Stimulated activated CD4-positive, alpha-beta T cell treated with anti-CD3 and anti-CD28 coated beads, Interleukin-2, amount 100 ng/mL, for 48 hours (primary cell): ENCODE measurements at places on chromosomes 5 and 9.

DNA sequence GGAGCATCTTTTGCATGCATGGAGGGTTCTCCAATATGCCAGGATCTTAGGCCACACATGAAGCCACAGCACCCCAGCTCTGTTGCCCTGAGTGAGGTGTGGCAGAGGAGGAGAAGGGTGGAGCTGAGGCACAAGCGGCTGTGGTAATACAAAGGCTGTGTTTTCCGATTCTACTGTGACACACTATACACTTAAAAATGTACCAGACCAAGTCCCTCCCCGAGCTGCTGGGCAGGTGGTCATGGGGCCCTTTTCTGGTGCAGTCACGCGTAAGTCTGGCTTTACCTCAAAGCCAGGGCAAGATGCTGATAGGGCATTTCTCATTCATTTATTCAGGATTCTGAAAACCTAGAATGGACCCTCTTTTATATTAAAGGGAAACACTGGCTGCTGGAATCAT lies 3.7 kb downstream of the ADGRV1 start:
- DNase-seq: no peak

DNA sequence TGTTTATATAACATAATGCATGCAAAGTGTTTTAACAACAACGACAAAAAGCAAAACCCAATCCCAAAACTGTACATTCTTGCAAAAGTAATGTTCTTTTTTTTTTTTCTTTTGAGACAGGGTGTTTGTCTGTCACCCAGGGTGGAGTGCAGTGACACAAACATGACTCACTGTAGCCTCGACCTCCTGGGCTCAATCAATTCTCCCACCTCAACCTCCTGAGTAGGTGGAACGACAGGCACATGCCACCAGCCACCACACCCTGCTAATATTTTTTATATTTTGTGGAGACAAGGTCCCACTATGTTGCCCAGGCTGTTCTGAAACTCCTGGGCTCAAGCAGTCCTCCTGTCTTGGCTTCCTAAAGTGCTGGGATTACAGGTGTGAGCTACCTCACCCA lies 13.6 kb upstream of the HAVCR1 start:
- DNase-seq: no peak

DNA sequence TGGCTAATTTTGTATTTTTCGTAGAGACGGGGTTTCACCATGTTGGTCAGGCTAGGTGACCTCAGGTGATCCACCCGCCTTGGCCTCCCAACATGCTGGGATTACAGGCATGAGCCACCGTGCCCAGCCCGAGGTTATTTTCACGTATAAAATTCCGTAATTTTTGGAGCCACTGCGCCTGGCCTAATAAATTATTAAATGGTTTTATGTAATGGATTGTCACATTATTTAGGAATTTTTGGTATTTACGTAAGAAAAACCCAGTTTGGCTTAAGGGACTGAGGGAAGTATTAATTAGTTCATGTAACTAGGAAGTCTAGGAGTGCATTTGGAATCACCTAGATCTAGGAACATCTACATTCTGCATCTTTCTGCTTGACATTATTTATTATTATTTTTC lies 8.3 kb downstream of the GLE1 start:
- no peak for DNase-seq

DNA sequence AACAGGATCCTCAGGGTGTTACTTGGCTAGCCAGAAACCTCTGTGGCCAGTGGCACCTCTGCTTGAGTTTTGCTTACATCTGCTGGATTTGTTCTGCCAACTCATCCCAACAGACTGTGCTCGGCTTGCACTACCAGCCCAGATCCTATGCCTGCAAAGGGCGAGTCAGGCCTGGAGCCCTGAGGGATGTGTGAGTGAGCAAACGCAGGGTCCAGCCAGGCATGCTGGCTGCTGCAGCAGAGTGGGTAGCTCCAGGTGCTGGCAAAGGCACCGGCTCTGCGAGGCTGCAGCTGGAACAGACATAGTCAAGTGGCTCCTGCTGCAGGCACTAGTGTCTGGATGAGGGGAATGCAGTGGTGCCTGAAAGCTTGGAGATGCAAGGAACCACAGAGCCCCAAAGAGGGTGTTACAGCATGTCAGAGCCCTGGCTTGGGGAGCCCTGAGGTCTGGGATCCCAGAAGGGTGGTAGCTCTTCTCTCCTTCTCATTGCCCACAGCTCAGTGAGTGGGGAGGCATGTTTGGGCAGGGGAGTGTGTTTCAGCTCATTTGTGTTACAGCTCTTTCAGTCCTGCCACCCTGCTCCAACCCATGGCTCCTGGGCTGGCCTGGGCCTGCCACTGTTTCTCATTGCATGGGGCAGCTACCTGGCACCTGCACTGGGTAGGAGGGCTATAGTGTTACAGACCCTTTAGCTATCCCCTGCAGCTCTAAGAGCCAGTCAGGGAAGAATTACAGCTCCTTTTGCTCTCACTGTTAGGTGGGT lies 332.6 kb downstream of the TAF11L14 start:
- DNase-seq: no peak

DNA sequence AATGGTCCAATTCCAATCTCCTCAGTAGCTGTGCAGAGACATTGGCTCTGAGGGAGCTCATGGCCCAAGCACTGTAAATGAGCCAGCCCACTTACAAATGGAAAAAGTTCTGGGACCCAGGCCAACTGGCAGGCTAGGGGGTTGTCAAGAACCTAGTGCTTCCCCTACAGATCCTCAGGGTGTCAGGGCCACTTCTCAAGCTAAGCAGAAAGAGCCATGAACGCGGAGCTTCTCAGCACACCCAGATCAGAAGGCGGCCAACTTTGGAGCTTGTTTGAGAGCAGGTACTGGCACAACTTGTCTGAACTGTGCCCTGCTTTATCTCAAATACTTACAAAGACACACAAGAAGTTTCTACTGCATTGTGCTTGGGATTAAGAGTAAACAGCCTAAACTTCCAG lies 17.5 kb downstream of the TLE1 start:
- DNase-seq: no peak

DNA sequence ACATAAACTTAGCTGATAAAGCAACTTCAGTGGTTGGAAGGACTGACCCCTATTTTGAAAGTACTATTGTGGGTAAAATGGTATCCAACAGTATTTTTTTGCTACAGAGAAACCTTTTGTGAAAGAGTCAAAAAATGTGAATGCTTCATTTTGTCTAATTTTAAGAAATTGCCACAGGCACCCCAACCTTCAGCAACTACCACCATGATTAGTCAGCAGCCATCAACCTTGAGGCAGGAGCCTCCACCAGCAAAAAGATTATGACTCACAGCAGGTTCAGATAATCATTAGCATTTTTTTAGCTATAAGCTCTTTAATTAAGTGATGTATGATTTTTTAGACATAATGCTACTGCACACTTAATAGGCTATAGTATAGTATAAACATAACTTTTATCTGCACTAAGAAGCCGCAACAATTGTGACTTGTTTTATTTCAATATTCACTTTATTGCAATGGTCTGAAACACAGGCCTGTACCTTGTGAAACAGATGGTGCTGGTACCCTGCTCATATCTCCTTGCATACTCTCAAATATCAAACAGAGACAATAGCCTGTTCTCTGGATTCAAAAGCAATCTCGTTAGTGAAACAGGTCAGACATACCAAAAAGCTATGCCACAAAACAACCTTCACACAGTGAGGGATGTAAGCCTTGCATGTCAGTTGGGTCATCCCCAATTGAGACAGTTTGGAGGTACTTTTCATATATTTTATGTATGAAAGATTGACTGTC lies 261.2 kb upstream of the FAM174A start:
- no peak for DNase-seq

GRCh38 chr9:122294531-122294930 lies 29.8 kb downstream of the MRRF start:
- no peak for DNase-seq

GRCh38 chr9:107174441-107174840 lies 108.6 kb upstream of the RAD23B start:
- DNase-seq: no peak

DNA sequence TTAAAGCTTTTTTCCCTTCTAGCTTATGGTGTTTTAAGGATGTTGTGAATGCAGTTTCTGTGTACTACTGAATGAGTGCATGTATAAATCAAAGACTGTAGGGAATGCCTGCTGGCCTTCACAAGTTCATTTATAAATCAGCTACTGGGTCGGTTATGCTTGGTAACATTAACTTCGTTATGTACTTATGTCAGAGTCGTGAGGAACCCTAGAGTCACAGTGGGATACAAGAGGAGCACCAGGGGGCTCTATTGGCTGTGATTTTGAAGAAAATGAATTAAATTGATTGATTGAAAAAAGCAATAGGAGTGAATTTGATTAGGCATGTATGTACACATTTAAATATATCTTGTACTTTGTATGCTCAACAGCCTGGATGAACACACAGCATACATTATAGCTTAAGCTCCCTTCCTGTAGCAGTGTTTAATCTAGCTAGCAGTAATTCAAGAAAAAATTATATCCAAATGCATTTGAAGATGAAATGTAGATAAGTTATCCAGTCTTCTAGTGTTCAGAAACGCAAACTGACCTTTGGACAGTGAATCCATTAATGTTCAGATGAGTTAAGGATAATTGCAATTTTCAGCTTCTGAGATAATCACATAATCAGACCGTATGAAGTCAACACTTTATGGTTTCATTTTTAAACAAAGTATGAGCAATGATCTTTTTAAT lies 204.2 kb downstream of the KDM4C start:
- DNase-seq: no peak

GRCh38 chr9:98958271-98958984 lies 14.7 kb downstream of the COL15A1 start:
- DNase-seq: no peak

DNA sequence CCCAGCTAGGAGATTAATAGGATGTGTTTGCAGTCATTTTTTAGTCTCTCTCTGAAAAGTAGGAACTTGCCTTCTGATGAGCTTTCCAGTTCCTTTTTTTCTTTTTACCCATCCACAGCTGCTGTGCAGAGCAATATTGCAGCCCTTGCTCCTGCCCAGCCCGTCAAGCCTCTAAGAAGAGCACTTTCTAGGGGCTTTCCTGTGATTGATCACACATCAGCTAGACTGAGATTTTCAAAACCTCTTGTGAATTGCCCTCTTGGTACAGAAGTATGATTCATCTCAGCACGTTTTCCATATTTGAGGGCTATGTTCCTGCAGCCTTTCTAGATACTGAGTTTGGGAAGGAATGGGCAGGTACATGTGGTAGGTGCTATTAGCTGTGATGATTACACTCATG lies 93.9 kb downstream of the GALNT10 start:
- DNase-seq: no peak
